Stimulated activated CD8-positive, alpha-beta memory T cell treated with anti-CD3 and anti-CD28 coated beads, Interleukin-7, amount 100 ng/mL, for 24 hours (primary cell): ENCODE measurements at places on chromosomes 4 and X.

DNA sequence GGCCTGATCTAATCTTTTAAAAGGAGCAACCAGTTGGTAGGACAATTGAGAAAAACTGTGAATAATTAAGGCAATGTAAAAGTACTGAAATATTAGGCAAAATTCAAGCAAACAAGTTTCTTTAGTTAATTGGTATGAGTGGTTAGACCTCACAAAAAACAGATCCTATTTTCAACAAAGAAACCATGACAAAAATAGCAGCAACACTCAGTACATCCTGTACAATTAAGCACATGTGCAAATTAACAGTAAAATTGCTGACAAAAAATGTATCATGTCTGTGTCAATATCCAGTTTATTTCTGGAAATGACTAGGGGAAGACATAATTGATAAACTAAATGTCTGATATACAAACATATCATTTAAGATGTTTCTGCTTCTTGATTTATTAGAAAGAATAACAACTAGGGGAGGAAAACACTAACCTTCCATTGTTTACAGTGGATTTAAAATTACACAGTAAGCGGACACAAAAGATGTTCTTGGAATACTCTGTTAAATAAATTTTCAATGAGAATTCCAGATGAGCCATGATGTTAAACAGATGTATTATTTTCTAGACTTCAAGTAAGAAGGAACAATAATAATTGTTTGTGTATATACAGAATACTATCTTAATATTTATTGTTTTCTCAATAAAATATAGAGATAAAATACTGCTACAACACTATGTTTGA is 638.9 kb downstream of the SPRY1 start:
- DNase-seq: no peak

- DNase-seq: no peak
Observed at GRCh38 chr4:145061318-145061920, 36.6 kb downstream of the ANAPC10 start.

GRCh38 chrX:39550795-39551361 is 546.9 kb downstream of the BCOR start:
- DNase-seq: no peak

GRCh38 chr4:128565054-128565453 is 244.4 kb upstream of the JADE1 start:
- DNase-seq: no peak

- DNase-seq: no peak
Observed at GRCh38 chrX:43958529-43958928, 14.7 kb downstream of the NDP start.

GRCh38 chr4:107993969-107994368 is 4.3 kb downstream of the HADH start:
- no peak for DNase-seq

DNA sequence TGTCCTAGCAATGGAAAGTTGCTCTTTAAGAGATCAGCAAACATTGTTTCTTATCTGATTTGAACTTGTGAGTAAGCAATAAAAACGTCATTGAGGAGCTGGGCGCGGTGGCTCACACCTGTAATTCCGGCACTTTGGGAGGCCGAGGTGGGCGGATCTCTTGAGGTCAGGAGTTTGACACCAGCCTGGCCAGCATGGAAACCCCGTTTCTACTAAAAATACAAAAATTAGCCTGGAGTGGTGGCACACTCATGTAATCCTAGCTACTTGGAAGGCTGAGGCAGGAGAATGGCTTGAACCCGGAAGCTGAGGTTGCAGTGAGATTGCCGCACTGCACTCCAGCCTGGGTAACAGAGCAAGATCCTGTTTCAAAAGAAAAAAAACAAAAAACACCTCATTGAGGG is 11.2 kb upstream of the PLAC8 start:
- DNase-seq: no peak
